ENCODE measurements at places on chromosomes 7 and 10. TPM values are rescaled to one million over a fixed set of nuclear protein-coding genes. Genes with fewer than 3 reads are reported as not detected.

The TCERG1L gene
- total RNA-seq = 2.2 TPM

The C7orf33 gene
- total RNA-seq = not detected

DNA sequence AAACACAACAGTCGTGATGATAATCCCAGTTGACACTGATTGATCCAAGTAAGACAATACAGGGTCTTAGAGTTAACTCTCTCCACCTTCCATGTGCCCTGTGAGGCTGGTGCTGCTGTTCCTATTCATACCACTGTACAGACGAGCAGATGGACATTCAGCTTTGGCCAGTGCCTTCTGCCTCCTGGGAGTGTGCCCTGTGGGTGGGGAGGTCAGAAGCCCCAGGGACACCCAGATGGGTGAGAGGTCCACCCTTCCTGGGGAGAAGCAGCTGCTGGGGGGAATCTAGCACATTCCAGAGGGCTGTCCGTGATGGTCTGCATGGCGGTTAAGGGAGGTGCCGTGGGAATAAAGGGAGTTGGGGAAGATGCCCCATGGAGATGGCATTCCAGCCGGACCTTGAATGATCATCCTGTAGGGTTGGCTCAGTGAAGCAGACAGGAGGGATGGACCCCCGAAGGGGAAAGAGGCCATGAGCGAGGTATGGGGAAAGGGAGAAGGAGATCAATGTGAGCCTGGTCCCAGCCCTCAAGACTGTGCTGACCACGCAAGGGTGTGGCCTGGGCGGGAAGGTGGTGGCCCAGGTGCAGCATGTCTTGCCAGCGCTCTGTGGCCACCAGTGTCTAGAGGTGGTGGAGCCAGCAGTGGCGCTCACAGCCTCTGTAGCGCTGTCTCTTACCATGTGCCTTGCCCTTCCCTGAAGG, 74.0 kb downstream of the ADCY1 start:
- DNase-seq = no peak
- H3K27ac ChIP-seq = peak overlapping the region; percentile 17
- no peak overlapping the region for H3K4me3 ChIP-seq
- H3K27me3 ChIP-seq = no peaks in the 10 kb centered on the region
- H3K4me1 ChIP-seq = peaks cover 3% of the 10 kb centered on the region

The NXPH1 gene
- total RNA-seq = 3.8 TPM

- peaks cover 4% of the 10 kb centered on the region for H3K27me3 ChIP-seq
- H3K4me3 ChIP-seq = no peak overlapping the region
- no peaks in the 10 kb centered on the region for H3K36me3 ChIP-seq
- H3K27ac ChIP-seq = no peak overlapping the region
These were observed 78.7 kb upstream of the C1GALT1 start for GRCh38 chr7:7103343-7104313.

The SYNPO2L gene
- 0.42 TPM for total RNA-seq

GRCh38 chr7:76364198-76364584, 5.4 kb upstream of the YWHAG start:
- no peak overlapping the region for H3K4me3 ChIP-seq
- peaks cover 17% of the 10 kb centered on the region for H3K4me1 ChIP-seq
- no peak for DNase-seq
- H3K36me3 ChIP-seq = no peaks in the 10 kb centered on the region
- peak overlapping the region; percentile 74 for H3K27ac ChIP-seq

DNA sequence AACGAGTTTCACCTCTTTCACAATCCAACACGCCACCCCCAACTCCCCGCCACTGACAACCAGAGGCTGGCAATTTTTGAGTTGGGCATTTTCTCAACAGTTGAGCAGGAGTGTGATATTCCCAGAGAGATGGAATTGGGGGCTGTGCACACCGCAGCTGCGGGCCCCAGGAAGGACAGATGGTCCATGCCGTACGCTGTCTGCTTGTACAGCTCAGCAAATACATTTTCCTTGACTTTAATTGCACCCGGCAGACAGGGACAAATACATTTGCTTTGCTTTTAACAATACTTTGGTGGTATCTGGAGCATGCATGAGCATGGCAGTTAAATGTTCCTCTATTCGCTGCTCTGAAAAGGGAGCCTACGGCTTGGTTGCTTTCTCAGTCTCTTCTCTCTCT, 354.2 kb upstream of the DPP6 start:
- H3K36me3 ChIP-seq = peaks cover 6% of the 10 kb centered on the region
- no peak for DNase-seq
- H3K27me3 ChIP-seq = no peaks in the 10 kb centered on the region
- no peak overlapping the region for H3K27ac ChIP-seq
- H3K4me3 ChIP-seq = no peak overlapping the region

DNA sequence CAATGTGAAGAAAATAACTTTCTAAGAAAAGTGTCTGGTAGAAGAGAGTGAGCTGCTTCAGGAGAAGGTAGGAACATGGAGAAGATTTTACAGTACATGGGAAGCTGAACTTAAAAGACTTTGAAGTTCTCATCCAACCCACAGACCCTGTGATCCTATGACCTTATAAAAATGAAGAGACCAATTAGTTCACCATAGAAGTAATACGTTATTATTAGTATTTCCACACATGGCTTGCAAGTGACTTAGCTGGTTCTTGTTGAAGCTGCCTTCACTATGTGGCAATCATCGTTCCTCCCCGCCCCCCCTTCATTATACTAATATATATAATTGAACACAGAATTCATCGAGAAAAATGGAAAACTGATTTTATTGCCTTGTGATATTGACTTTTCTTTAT, 129.1 kb downstream of the SND1 start:
- no peak overlapping the region for H3K27ac ChIP-seq
- no peaks in the 10 kb centered on the region for H3K27me3 ChIP-seq
- H3K36me3 ChIP-seq = no peaks in the 10 kb centered on the region
- H3K4me1 ChIP-seq = peaks cover 17% of the 10 kb centered on the region
- no peak for DNase-seq

DNA sequence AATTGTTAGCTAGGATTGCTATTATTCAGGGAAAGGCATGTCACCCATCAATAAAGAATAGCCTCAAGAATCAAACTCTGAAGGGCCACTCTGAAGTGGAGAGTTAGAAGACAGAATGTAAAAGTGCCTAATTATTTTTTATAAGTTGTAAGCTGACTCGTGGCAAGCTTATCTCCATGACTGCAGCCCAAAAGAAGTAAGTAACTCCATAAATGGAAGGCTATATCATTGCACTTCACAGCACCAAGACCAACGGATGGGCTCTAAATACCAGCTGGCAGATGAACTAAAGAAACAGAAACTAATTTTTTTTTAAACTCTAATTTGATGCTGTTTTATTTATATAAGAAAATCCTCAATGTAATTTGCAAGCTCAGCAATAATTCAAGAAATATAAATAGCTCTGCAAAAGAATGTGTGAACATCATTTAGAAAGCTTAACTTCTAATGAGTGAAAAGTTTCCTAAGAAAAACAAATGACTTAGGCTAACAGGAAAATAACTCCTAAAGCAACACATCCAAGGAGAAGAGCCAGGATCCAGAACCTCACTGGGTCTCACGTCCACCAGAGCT, 165.5 kb downstream of the SNX13 start:
- no peak for DNase-seq
- no peaks in the 10 kb centered on the region for H3K36me3 ChIP-seq
- no peak overlapping the region for H3K4me3 ChIP-seq

DNA sequence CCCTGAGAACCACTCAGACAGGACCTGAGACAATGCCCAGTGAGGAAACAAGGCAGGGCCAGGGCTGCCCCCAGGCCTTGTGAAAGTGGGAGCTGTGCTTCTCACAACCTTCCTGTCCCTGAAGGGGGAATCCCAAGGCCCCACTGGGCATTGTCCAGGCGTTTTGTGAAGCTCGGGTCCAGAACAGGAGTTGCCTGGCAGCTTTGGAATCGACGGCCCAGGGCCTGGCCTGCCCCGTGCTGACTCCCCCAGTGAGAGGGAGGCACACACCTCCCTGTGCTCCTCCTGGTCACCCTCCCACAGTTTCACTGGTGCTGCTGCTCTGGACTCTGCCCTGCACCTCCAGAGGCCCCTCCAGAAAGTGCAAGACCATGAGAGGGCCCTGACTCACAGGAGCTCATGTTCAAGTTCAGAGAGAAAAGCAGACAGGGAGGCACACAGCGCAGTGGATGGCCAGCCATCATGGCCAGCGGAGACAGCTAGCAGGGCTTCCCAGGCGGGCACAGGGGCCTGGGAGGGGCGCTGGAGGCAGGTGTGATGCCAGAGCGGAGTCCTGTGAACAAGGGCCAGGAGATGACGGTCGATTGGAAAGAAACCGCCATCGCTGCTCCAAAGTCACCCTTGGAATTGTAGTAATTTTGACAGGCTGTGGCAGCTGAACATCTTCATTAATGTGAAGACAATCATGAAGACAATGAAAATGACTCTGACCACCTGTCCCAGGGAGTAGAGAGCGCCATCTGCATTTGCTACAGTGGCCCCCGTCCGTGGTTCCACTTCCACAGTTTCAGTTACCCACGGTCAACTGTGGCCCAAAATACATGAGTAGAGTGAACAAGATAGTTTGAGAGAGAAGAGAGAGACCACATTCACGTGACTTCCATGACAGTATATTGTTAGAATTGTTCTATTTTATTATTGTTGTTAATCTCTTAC, 103.7 kb downstream of the MKI67 start:
- peaks cover 8% of the 10 kb centered on the region for H3K27me3 ChIP-seq
- no peaks in the 10 kb centered on the region for H3K36me3 ChIP-seq
- no peak overlapping the region for H3K4me3 ChIP-seq
- DNase-seq = no peak
- H3K27ac ChIP-seq = no peak overlapping the region

DNA sequence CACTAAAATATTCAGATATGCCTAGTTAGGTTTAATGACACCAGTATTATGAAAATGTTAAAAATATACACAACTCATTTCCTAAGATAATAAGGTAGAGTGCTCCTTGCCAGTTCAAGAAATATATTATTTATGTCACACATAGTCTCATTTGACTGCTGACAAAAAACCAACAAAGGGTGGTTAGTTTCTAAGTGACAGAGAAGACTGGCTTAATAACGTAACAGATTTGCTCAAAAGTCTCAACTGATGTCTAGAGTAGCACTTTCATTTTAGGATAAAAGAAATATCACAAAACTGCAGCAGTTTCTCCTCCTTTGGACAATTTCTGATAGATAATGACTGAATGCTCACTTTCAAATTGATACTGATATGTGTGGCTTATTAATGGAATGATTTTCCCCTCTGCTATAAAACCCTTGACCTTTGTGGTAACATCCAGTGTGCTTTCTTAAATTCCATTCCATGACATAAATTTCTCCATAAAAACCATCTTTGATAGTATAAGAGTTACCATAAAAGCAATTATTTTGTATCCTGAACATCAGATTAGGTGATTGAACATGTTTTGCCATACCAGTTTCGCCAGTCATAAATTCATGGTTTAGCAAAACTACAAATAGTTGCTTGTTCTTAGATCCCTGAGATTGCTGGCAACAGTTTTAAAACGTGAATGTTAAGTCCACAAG, 94.2 kb downstream of the NRBF2 start:
- H3K27ac ChIP-seq = no peak overlapping the region
- H3K4me3 ChIP-seq = no peak overlapping the region
- peaks cover 2% of the 10 kb centered on the region for H3K4me1 ChIP-seq
- no peaks in the 10 kb centered on the region for H3K27me3 ChIP-seq

The AKAP9 gene
- 66.9 TPM for total RNA-seq

DNA sequence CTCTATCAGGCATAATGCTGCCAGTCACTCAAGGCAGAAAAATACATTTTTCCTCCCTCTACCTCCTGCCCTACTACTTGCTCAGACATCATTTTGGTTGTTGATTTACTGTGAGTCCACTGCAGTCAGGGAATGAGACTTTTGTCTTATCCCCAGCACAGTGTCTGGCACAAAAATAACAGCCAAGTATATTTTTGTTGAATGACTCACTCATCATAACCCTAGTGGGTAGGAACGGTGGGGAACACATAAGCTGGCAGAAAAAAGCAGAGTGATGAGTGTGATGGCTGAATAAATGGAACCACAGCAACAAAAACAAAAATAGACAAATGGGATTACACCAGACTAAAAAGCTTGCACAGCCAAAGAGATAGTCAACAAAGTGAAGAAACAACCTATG, 65.8 kb upstream of the LAMB4 start:
- H3K4me1 ChIP-seq = no peaks in the 10 kb centered on the region
- no peak overlapping the region for H3K27ac ChIP-seq
- peaks cover 18% of the 10 kb centered on the region for H3K36me3 ChIP-seq
- H3K27me3 ChIP-seq = no peaks in the 10 kb centered on the region
- no peak for DNase-seq

The NUDT13 gene
- total RNA-seq = 3.3 TPM

DNA sequence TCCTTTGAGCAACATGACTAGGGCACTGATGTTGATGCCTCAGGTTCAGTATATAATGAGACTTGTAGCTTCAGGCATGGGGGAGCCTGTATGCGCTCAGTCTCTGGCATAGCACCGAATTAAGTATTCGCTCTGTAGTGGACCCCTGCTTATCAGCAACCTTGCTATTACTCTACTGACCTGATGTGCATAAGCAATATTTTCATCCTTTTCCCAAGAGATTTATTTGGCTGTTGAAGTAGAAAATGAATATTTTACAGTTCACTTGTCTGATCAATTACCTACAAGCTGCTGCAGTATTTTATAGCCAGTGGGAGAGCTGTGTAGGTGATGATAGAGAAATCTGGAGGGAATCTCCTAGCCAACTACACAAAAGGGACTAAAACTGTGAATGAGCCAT, 781.6 kb upstream of the PHF14 start:
- H3K4me1 ChIP-seq = no peaks in the 10 kb centered on the region
- DNase-seq = no peak
- H3K27me3 ChIP-seq = no peaks in the 10 kb centered on the region
- H3K27ac ChIP-seq = no peak overlapping the region
- H3K4me3 ChIP-seq = no peak overlapping the region

DNA sequence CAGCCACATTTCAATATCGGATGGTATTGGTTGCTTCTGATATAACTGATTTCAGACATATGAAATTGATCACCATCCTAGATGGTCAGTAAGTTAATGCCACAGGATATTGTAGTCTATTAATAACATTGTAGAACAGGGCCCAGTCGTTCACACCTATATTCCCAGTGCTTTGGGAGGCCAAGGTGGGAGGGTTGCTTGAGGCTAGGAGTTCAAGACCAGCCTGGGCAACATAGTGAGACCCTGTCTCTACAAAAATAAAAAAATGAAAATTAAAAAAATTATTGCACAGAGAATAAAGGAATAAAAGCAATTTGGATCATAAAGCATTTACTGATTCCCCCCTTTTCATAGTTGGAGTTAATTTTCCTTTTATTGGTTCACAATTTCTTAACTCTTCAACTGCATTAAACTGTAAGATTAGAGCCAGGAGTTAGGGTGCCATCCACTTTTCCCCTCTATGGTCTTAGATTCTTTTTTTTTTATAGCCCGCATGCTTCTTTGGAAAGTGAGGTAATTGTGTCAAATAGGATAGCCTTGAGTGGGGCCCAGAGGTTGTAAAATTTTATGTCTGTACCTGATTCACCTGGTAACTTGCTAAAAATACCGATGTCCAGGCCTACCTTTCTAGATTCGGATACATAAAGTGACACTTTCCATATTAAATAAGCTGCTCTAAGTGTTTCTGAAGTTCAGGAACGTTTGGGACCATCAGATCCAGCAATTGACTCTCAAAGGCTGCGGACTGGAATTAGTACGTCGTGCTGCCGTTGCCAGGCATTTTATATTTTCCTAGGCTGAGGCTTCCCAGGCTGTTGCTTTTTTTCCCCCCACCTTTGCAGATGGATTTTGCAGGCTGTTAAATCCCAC, 24.7 kb downstream of the ADK start:
- no peaks in the 10 kb centered on the region for H3K4me1 ChIP-seq
- no peak for DNase-seq
- peak overlapping the region; percentile 91 for H3K4me3 ChIP-seq
- peak overlapping the region; percentile 67 for H3K27ac ChIP-seq
- H3K36me3 ChIP-seq = no peaks in the 10 kb centered on the region
- H3K27me3 ChIP-seq = no peaks in the 10 kb centered on the region

Measured in glutamatergic neuron (in vitro differentiated cells).